Left colon (tissue), 2 donors: ENCODE measurements at places on chromosomes 4 and X.

DNA sequence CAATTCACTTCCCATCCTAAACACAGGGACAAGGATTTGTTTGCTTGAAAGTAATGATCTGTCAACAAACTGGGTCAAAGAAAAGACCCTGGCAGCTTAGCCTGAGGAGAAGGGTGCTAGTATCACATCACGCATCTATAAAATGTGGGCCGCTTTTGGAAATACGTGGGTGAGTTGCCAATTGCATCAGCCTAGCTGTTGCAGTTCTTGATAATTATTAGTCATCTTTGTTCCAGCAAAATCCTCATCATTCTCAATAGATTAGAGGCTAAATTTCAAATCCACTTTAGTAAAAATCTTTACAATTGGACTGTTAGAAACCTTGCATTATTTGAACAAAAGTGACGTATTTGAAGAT is 33.6 kb upstream of the TAPT1 start:
- no peak for DNase-seq

DNA sequence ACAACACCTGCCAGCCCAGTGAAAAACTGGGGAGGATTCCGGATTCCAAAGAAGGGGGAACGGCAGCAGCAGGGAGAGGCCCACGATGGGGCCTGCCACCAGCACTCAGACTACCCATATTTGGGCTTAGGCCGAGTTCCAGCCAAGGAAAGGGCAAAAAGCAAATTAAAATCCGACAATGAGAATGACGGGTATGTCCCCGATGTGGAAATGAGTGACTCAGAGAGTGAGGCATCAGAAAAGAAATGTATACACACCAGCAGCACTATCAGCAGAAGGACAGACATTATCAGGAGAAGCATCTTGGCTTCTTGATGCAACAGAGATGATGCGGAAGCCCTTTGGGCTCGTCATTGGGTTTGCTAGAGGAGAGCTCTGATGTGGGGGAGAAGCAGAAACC is 62.4 kb downstream of the JADE1 start:
- DNase-seq: no peak

DNA sequence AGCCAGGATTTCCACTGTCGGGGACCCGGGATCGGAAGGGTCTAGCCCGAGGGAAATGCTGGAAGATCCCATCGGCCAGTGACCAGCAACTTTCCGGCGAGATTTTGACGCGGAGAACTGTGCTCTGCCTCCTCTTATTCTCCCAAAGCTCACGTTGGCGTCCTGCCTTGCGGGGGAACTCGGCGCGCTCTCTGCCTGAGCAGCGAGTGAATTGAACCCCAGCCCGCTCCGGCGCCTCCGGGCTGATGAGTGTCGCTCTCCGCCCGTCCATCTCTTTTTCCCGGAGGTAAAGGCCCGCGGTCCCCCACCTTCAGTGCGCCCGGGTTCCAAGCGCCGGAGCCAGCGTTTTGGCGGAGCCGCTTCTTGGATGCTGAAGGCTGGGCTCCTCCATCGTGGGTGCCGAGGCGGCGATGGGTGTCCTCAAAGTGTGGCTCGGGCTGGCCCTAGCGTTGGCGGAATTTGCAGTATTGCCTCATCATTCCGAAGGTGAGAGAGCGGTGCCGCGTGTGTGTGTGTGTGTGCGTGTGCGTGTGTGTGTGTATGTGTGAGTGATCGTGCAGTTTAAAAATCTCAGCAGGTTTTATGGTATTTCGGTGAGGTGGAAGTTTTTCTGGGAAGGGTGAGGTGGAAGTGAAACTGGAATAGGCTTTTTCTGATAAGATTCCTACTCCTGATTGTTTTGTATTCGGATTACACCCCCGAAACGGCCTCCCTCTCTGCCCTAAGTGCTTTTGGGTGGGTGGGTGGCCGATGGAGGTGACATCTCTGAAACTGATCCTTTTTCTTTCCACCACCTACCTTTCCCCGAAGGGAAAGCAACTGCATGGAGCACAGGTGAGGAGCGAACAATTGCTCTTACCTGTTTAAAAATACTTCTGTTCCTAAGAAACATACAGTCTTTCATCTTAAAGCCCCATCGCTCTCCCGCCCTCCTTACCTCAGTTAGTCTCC is 752 bp downstream of the FRAS1 start:
- peak; percentile 48 for DNase-seq

DNA sequence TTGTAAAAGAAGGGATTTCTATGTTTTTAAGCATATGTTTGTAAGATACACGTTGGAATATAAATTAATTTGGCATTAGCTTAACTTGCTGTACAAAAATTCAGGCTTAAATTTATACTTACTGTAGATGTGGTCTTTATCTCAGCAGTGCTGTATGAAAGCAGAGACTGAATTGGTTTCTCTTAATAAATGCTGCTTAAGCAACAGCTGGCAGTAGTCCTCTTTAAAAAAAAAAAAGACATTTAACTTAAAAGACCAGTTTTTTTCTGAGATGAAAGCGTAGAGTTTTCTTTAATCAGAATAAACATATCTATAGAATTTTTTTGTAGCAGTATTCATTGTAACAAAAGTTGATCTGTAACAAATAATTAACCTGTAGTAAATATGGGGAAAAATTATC is 124.6 kb downstream of the RAP1GDS1 start:
- no peak for DNase-seq

DNA sequence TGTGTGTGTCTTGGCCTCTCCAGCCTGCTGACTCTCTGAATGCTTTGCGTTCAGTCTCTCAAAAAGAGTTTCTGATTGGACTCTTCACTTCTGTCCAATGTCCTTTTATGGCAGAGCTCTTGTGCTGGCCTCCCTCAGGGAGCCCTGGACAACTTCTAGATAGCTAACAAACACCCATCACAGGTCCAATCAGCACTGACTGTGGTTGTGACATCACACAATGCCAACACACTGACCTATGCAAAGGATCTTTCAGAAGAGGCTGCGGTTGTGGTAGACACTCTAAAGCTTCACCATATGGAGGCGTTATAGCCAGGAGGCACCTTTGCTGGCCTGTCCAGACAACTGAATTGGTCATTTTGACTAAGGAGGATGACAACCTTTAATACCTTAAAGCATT is 53.8 kb upstream of the LSM6 start:
- no peak for DNase-seq

- DNase-seq: no peak
These were observed 318.3 kb upstream of the SLC7A11 start for GRCh38 chr4:138560448-138560847.

DNA sequence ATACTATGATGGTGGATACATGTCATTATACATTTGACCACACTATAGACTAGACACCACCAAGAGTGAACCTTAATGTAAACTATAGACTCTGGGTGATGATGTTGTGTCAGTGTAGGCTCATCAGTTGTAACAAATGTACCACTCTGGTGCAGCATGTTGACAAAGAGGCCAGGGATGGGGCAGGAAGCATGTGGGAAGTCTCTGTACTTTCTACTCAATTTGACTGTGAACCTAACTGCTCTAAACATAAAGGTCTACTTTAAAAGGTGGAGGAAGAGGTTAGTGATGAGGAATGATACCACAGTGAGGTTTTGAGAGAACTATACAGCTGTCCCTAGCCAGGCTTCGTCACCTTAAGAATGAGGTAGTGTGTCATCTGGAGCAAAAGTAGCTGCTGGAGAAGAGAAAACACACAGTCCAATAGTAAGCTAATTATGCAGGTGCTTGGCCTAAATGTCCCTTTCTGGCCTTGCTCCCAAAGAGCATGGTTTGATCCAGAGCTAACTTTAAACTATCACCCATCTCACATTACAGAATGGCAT is 38.4 kb downstream of the GRSF1 start:
- DNase-seq: no peak

- no peak for DNase-seq
These were observed 97.5 kb downstream of the TAB3 start for GRCh38 chrX:30791296-30792278.

- DNase-seq: no peak
These were observed 11.5 kb downstream of the PRPS2 start for GRCh38 chrX:12802741-12803140.

GRCh38 chr4:77579406-77580076 is 26.1 kb upstream of the CXCL13 start:
- DNase-seq: no peak

GRCh38 chr4:86264241-86264640 is 95.6 kb downstream of the MAPK10 start:
- no peak for DNase-seq

DNA sequence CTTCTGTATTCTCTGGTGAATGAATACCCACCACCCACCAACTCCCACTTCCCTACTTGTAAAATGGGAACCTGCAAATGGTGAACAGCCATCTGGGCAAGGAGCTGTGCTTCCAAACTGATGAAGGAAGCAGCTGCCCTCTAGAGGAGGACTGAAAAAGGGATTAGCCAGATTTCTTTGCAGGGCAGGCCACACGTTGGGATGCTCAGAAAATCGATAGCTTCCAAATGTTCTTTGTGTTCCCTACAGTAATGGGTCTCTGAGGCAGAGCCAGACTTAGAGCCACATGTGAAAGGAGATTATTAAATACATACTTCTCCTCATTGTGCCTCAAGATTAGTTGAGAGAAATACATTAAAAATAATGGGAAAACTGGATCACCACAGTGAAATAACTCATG is 39.3 kb upstream of the LPAR4 start:
- no peak for DNase-seq

DNA sequence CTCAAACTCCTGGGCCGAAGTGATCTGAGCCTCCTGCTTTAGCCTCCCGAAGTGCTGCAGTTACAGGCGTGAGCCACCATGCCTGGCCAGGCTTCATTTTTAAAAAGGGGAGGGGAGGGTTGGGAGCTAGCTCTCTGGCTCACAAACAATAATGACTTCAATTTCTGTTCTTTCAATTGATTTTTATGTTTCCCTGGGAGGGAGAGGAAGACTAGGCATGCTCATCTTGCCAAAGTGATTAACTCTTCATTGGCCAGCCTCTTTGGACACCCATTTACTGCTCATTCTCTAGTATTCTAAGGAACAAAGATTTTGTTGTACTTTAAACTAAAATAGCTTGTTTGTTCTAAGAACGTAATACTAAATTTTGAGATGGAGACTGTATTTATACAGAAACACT is 43.4 kb upstream of the TRIM2 start:
- no peak for DNase-seq

DNA sequence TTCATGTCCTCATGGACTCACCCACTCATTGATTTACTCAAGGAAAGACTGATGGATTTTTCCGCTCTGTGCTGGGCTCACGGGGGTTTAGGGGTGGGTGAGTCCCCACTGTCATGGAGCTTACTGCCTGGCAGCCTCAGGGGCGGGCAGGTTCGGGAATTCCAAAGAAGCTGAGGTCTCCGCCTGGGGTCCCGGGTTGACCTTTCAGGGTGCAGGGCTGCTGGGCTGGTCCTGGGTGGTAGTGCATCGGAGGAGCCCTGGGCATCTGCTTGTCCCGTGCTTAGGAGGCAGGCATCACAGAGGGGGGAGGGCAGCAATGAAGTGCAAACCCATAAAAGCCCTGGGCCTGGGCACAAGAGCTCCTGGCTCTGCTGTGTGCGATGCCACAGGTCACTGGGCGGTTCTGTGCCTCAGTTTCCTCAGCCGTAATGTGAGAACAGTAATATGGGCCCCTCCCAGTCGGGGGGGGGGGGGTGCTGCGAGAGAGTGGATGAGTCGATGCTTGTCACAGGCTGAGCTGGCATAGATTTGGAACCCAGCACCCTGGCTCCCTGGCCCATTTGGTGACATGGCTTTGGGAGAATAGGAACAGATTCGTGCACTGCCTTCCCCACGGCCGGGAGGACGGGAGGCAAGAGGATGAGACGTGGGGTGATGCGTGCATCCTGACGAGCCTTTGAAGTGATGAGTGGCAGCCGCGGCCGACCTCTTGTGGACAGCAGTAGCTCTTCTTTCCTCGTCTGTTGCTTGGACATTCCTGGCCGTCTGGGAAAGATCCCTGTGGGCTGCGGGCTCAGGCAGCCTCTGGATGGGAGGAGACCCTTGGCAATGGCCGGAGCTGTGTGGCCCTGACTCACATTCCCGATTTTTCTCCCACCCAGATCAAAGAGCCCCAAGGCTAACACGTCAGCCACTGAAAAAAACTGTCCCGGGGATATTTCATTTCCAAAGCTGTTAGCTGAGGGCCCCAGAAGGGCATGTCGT is 42.0 kb downstream of the PSAPL1 start:
- no peak for DNase-seq

GRCh38 chrX:153622661-153623309 is 23.8 kb upstream of the CCNQ start:
- no peak for DNase-seq
